ENCODE measurements at places on chromosomes 2 and 18.

DNA sequence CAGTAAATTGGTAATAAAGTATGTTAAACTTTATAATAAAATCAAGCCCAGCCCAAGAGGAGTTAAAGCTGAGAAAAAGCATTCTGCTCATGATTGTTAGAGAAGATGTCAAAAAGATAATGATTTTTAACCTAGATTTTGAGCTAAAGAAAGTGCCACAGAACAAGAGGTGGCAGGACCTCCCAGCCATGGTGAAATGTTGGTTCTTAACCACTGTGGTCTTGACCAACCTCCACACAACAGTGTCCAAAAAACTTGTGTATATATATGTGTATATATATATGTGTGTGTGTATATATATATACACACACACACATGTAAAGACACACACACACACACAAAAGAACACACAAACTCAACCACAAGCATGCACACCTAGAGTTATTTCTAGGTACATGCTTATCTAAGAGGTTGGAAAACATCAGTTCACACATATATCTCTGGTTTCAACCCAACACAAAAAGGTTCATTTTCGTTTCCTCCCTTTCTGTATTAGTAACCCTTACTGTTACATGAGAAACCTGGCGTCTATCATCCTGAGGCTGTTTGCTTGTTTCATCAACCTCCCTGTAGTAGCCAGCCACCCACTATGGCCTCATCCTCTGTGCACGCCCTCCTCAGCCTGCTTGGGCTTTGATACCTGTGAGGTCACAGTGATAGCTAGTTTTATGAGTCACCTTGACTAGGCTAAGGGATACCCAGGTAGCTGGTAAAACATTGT, 631.8 kb upstream of the ID2 start:
- peak; percentile 74 for DNase-seq

DNA sequence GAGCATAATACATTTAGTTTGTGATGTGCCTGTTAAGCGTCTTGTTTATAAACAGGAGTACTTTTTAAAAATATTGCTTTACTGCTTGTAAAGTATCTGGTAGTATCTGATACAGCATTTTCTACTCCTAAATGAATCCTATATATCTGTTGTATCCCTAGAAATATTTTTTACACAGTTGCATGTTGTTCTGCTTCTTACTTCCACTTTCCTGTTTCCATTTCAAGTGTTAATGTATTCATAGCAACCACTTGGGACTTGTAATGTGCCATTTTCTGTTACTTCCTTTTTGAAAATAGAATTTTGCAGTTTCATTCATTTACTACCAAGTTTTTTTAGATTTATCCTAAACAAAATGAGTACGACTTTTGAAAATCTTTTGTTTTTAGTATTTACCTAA, 24.9 kb downstream of the CCNT2 start:
- DNase-seq = no peak

DNA sequence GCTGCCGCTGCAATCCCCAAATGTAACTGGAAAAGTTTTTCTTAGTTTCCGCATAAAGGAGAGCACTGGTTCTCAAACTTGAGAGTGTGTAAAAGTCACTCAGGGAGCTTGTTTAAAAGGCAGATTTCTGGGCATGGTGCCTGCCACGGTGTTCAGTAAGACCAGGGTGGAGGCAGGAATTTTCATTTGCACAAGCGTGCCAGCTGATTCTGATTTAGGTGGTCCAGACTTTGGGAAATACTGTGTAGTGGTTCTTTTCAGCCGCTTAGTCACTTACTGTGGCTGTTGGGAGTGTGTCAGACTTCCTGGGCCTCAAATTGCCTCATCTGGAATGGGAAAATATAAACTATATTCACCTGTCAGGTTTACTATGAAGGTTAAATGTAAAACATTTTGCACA, 788 bp downstream of the ARMC9 start:
- no peak for DNase-seq

DNA sequence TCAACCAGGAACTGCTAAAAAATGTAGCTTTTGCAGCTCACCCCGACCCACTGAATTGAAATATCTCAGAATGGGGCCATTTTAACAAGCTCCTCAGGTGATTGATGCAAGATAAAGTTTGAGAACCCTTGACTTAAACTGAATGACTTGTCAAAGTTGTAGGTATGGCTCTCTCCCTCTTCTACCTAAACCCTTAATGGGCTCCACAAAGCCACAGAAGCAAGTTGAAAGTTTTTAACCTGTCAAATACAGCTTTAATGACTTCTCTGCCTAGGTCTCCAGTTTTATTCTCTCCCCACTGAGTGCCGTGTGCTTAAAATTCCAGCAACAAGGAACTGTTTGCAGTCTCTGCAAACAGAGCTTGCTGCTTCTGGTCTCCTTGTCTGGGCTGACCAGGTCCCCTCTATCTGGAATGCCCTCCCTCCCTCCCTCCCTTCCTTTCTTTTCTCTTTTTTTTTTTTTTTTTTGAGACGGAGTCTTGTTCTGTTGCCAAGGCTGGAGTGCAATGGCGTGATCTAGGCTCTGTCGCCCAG, 19.7 kb upstream of the RNF125 start:
- no peak for DNase-seq

GRCh38 chr2:111678651-111679050, 205.3 kb downstream of the ANAPC1 start:
- no peak for DNase-seq

- DNase-seq = no peak
Observed at GRCh38 chr18:55416791-55417190, 171.2 kb downstream of the TCF4 start.

DNA sequence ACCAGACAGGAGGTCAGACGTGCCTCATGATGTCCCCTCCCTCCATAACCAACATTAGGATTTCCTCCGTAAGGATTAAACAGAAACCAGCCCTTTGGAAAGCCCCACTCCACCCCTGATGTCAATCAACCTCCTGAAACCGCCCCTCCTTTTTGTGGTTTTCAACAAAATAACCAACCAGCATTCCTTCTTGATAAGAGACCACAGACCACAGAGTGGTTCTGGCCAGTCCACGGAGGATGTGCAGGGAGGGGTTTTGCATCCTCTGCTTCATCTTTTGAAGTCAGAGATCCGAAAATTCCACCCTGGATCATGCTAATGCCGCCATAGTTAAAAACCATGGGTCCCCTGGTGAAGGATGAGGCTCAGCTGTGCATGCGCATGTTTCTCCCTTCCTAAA, 180.0 kb upstream of the CCDC150 start:
- no peak for DNase-seq

DNA sequence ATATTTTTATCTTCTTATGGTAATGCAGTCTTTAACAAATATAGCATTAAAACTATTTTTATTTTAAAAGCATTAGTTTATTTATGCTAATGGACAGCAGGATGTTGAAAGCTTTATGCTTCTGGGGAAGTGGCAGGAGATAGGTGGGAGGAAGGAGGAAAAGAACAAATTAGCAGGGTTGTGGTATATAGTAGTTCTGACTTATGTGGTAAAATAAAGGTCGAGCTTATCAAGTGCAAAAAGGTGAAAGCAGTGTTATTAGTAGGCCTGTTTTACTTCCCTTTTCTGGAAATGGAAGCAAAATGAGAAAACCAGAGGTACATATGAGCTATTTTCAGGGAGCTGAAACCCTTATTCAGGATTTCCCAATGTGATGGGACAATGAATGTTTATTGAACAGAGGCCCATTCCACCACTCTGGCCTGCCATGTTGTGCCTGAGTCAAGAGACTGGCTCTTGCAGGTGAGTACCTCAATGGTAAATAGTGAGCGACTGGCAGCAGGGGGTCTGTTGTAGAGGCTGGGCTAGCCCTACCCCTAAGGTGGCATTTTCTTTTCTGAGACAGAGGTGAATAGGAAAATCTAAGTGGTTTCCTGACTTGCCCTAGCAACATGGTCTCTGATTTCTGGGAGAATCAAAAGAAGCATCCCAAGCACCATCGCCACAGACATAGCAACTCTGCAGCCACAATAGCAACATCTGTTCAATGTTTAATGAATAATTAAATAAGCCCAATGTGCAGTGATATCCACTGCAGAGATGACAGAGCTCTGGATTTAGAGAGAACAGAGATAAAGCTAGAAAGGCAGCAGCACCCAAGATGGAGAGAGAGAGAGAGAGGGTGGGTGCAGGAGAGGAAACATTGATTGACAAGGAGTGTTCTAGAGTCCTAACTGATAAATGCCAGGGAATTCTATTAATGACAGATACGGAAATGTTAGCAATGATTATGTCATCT, 119.7 kb downstream of the UPP2 start:
- DNase-seq = no peak

DNA sequence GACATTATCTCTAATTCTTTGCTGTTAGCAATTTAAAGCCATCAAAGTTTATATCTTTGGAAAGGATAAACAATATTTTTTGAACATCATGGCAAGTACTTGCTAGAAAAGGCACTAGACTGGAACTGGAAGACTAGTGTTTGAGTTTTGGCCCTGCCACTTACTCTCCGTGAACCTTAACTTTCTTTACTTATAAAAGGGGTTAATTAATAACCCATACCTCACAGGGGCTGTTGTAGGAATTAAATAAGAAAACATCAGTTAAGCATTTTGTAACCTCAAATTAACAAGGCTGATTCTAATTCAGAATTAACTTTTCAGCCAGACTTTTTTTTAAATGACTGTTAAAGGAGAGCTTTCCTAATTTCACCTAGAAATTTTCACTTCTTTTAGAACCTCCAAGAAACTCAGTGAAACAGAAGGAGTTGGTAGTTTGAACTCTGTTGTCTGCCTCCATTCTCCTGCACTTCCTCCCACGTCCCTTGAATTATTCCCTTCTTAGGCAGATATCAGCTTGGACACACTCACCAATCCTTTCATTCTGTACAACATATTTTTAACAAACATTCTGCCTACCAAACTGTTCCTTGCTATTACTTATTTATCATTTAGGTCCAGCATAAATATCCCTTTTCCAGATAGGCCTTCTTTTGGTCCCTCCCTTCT, 79.5 kb downstream of the COX7A2L start:
- no peak for DNase-seq

- DNase-seq = no peak
Observed at GRCh38 chr2:215619022-215619958, 183.4 kb upstream of the FN1 start.

- no peak for DNase-seq
Observed at GRCh38 chr18:48136051-48136826, 205.8 kb upstream of the SMAD2 start.

DNA sequence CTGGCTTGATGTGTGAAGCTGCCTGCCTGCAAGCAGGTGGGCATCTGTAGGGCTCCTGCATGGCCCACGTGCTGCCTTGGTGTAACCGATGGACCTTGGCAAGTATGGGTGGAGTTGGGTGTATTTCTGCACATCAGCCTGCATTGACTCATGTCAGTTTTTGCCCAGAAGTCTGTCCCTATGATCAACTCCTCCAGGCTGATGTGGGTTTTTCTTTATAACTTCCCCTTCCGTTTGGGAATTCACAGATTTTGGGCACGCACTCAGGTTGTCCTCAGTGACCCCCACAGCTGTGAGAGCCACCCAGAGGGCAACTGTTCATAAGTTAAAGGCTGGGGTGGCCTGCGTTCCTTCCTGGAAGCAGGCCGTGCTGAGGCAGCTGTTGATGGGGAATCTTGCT, 123.3 kb downstream of the NCK2 start:
- DNase-seq = no peak

- DNase-seq = peak; percentile 9
Observed at GRCh38 chr2:72745679-72746368, 80.0 kb downstream of the EXOC6B start.

DNA sequence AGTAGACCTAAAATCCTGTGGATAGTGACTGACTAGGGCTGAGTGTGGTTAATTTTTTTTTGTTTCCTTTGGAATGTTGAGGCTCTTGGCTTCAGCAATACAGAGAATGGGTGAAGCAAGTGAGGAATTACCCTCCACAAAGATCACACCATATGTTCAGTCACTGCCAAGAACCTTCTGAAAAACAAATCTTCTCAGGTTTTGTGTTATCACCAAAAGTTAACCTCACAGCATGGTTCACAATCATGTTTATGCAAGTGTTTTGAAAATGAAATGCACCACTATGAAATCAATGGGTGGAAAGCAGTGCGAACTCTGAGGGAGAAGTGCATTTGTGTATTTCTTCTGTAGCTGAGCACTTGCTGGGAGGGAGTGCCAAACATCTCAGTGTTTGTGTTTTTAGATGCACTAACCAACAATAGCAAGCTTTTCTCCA, 44.4 kb downstream of the SPATS2L start:
- DNase-seq = no peak

All from stimulated activated CD4-positive, alpha-beta T cell treated with anti-CD3 and anti-CD28 coated beads, Interleukin-12 subunit alpha, Interleukin-12 subunit beta, amount 100 ng/mL, for 48 hours (primary cell).